AG20443 (cell line): ENCODE measurements at places on chromosomes 6 and 20.

- no peak for DNase-seq
Observed at GRCh38 chr6:112833581-112834131, 486.5 kb downstream of the RFPL4B start.

- no peak for DNase-seq
Observed at GRCh38 chr20:51061418-51062045, 38.6 kb upstream of the KCNG1 start.

DNA sequence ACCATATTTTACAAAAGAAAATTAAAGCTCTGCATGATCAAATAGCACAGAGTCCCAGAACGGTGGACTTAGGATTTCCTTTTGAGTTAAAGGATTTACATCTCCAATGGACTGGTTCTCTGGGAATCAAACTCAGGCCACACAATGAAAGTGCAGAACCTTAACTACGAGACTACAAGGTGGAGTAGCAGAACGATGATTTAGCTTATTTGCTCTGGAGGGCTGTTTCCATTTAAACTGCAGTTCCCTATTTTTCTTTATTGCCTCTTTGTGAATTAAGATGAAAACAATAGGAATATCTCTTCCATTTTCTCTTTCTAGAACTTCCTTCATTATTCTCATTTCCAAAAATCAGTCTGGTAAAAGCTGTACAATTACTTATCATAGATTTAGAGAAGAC is 65.7 kb downstream of the TFAP2B start:
- no peak for DNase-seq

GRCh38 chr20:34328928-34329677 is 25.9 kb upstream of the AHCY start:
- DNase-seq, result no peak

DNA sequence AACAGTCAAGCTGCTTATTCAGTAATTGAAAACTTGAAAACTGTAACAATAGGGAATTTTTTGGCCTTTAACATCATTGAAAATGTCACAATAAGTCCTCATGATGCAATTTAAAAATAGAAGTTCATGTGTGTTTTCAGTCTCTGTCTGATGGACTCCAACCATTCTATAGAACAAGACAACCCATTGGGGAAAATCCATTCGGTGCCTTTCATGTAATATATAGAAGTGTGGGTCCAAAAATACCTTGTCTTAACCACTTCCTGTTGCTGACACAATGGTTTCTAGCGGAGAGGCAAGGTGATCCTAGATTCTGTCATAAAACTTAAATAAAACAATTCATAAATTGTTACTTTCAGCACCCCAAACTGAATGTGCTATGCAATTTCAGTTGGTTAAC is 1131.3 kb upstream of the MAP3K7 start:
- DNase-seq, result no peak

DNA sequence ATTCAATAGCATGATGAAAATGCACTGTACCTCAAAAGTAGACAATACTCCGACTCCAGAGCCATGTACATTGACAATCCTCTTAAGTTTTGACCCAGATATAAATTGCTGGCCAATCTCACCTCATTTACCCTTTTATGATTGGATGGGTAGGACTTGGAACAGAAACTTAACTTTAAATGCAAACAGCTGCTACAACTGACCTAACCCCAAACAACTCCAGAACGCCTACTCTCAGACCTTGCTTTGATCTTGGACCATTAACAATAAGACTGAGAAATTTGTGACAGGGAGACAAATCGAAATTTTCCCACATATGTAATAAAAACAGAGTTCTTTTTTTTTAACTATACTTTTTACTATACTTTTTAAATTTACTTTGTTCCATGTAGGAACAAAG is 200.5 kb upstream of the MCHR2 start:
- DNase-seq, result no peak

GRCh38 chr6:128235556-128235955 is 284.8 kb downstream of the PTPRK start:
- DNase-seq, result no peak

DNA sequence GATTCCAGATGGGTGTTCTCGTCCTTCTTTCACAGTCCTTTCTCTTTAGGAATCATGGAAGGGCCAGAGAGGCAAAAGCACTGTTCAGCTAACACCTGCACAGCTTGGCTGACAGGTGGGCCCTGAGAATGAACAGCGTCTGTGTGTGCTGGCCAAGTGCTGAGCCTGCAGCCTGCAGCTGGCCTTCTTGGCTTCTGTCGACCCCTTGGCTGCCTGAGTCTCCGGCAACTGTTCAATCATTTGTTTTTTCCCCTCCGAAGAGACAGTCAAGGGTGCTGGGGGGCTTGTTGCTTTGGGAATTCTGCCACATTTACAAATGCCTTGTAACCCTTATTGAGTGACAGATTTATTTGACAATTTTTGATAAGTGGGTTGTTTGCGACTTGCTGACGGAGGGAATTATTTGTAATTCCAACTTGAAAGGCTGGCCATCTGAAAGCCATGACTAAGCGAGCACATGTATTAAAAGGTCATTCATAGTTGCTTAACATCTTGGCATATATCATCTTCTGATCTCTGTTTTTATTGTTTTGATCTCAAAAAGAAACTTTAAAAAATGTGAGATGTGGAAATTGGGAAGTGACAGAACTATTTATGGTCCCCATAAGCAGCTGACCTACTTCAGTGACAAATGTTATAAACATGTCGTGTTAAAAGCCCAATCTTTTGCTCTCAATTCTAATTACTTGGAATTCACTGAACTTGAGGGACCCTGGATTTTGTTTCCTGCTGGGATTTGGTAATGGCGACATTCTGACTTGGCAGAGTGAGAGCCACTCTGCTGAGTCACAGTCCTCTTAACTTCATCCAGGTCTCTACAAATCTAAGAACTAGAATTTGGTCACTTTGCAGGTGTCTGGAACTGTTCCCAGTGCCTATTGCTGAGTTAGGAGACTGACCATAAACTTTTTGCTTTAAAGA is 41.9 kb upstream of the FERMT1 start:
- DNase-seq, result no peak

- DNase-seq, result no peak
Observed at GRCh38 chr6:43862925-43863324, 92.9 kb downstream of the VEGFA start.

GRCh38 chr20:47220161-47220582 is 136.3 kb downstream of the ZMYND8 start:
- peak; percentile 56 for DNase-seq

DNA sequence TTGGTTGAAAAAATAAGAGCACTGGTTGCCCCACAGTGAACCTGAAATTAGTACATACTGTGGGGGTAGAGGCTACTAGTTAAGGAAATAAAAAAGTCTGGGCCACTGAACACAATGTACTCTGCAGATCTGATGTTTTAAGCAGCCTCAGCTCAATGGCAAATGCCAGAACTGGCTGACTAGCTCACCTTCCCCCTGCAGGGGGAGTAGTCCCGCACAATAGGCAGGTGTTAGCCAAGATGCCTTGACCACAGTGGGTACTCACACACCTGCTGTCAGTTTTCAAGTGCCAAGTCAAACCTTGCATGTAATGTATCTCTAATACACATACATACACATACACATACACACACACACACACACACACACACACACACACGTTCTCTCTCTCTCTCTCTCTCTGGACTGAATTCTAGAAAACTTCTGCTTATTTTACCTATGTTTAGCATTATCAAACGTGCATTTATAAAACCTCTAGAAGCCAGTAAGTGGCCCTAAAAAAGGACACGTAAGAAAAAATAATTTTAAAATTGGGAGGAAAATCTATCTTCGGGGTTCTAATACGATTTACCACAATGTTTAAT is 36.1 kb downstream of the GMDS start:
- DNase-seq, result peak; percentile 39
